ENCODE measurements at places on chromosomes 6 and 20. TPM values are rescaled to one million over a fixed set of nuclear protein-coding genes. Genes with fewer than 3 reads are reported as not detected.

DNA sequence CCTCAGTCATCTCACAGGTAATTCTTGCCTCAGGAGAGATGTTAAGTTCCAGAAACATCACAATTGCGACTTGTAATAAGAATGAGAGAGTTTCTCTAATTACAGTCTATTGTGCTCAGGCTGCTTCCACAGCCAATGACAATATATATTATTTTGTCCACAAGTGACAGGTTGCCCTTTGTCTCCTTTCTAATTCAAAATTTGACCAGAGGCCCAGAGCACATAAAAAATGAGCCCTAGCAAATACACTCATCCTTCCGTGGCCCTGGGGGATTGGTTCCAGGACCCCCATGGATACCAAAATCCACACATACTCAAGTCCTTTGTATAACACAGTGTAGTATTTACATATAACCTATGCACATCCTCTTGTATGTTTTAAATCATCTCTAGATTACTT, 88.1 kb upstream of the TMEM170B start:
- no peak for DNase-seq

DNA sequence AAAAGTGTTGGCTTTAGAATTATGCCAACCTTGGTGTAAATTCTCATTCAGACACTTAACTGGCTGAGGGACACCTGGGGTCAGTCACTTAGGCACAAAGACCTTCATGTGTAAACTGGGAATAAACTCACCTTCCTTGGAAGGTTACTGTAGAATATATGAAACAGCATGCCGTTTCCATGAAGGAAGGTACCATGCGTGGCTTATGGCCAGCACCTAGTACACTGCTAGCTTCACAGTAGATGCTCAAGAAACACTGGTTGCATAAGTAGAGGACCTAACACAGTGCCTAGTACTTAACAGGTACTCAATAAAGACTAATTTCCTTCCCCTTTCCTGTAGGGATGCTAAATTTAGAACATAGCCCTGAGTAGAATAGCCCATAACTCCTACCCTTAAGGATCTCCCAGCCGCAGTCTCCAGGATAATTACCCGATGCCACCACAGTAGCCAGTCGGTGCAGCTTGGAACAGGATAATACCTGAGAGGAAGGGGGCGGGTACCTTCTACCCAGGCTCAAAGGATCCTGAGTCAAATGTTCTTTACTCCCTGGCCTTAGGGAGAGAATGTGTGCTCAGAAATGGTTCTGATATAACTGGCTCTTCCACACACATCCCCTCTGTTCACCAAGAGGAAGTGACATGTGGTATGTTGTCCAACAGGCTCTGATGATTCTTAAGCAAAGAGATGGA, 3.6 kb downstream of the BCL2L1 start:
- DNase-seq = no peak

DNA sequence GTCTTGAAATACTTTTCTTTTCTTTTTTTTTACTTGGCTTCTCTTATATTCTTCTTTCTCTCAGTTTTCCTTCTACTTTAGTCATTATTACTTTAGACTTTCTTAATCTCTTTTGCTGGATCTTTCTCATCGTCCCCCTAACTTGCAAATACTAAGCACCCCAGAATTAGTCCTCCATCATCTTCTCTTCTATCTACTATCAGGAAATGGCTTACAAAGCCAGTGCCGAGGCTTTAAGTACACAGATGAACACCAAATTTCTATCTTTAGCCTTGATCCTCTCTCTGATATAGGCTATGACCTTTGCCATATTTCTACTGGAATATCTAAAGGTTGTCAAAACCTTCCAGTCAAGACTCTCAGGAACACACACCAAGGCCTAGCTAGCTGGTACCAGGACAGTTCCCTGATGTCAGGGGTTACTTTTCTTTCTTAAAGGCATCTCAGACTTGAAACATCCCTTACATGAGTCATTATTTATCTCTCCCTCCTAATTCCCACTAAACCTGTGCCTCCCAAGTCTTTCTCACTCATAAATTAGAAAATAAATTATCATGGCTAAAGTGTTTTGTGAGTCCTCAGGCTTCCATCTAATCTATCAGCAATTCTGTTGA, 278.6 kb upstream of the TCF21 start:
- peak; percentile 38 for DNase-seq

DNA sequence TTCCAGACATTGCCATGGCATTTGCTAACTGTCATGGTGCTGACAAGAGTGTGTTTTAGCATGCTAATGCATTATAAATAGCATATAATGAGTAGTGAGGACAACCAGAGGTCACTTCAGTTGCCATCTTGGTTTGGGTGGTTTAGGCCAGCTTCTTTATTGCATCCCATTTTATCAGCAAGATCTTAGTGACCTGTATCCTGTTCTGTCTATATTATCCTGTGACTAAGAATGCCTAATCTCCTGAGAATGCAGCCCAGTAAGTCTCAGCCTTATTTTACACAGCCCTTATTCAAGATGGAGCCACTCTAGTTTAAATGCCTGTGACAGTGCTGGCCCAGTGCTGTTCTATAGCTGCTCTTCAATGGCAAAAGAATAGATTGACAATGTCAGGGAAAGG, 781.0 kb upstream of the ADGRB3 start:
- peak; percentile 4 for DNase-seq

DNA sequence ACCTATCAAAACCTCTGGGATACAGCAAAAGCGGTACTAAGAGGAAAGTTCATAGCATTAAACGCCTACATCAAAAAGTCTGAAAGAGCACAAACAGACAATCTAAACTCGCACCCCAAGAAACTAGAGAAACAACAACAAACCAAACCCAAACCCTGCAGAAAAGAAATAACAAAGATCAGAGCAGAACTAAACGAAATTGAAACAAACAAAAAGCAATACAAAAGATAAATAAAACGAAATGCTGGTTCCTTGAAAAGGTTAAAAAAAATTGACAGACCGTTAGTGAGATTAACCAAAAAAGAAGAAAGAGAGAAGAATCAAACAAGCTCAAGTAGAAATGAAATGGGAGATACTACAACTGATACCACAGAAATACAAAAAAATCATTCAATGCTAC, 302.3 kb downstream of the RNGTT start:
- DNase-seq = no peak

DNA sequence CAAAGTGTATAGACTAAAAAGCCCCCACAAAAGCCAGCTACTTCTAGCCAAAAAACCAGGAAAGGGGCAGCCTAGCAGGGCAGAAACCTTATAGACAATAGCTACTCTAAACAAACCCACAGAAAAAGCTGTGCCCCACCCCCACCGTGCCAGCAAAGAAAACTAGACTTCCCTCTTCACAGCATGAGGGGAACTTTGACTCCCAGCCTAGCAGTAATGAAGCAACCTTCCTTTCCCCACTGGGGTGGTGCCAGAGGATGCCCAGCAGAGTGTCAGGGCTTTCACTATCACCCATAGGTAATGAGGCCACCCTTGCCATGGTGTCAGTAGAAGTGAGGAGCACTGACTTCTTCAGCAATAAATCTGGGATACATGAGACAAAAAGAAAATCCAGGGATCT, 99.0 kb upstream of the LGSN start:
- DNase-seq = no peak

DNA sequence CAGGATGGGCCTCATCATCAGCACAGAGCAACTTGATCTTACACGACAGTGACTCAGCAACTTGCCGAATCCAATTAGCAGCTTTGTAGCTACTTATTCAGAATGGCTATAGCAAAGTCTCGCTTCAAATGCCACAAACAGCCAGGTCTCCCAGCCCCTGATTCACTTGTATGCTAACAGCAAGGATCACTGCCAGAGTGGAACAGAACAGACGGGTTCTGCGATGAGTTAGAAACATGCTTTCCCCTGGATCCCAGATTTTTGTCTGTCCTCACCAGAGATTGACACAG, 254.4 kb downstream of the NRN1 start:
- DNase-seq = peak; percentile 89

GRCh38 chr6:31103136-31103535, 9.2 kb downstream of the C6orf15 start:
- DNase-seq = no peak

GRCh38 chr6:22357724-22358189, 60.9 kb upstream of the PRL start:
- no peak for DNase-seq

- no peak for DNase-seq
Observed at GRCh38 chr6:158584236-158584651, 24.4 kb downstream of the TMEM181 start.

GRCh38 chr6:37155394-37156312, 14.3 kb upstream of the PIM1 start:
- DNase-seq = peak; percentile 50

DNA sequence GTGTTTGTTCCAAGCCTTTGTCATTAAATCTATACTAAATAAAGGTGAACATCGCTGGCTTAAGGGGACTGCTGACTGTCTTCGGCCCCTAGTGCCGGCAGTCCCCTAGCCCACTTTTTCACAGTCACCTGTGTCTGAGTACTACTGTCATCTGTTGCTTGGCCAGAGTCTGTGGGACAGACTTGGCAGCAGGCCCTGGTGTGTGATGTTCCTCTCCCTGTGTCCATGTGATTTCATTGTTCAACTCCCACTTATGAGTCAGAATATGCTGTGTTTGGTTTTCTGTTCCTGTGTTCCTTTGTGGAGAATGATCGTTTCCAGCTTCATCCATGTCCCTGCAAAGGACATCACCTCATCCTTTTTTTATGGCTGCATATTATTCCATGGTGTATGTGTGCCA, 133.4 kb downstream of the HAO1 start:
- no peak for DNase-seq

The FBXO9 gene
- total RNA-seq = 72.6 TPM

The HMGN3 gene
- total RNA-seq = 71.5 TPM

The CLPSL2 gene
- total RNA-seq = not detected
